Left kidney (tissue), 8 donors: ENCODE measurements at places on chromosomes 6 and 20. TPM values are rescaled to one million over a fixed set of nuclear protein-coding genes. Genes with fewer than 3 reads are reported as not detected.
A peak's percentile ranks its signal among the peaks of the same experiment; 100 is the strongest.

DNA sequence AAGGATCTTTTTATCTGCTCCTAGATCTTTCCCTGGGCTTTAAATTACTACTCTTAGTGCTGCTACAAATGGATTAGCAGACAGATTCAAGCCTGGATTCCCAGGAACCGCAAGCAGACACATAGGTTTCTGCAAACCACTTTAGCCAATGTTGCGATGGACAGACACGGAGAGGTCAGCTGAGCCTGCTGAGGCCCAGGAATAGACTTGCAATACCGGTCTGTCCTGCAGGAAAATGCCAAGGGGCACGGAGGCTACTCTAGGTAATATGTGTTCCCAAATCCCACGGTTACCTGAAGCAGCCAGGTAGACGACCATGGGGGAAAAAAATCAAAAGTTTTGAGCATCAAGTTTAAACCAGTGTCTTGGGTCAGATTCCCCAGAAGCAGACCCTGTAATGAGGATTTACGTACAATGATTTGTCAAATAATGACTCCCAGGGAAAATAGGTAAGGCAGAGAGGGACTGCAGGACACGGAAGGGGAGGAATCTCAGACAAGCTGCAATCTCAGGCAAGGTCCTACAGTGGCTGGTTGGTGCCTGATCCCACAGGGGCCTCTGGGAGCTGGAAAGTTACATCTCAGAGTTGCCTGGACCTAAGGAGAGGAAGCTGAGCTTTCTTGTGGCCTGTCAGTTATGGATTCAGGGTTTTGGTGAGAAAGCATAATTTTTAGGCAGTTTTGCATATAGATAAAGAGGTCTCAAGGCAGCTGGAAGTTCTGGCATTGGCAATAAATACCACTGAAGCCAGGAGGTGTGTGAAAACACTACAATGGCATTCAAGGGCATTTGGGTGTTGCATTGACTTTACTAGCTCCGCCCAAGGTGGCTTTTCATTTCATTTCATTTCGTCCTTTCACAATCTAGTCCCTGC lies 12.5 kb downstream of the OTOR start:
- no peak for DNase-seq

GRCh38 chr6:3937438-3937837 lies 88.3 kb downstream of the FAM50B start:
- no peak for DNase-seq

SIM1 gene
- 29.8 TPM for polyA plus RNA-seq

DNA sequence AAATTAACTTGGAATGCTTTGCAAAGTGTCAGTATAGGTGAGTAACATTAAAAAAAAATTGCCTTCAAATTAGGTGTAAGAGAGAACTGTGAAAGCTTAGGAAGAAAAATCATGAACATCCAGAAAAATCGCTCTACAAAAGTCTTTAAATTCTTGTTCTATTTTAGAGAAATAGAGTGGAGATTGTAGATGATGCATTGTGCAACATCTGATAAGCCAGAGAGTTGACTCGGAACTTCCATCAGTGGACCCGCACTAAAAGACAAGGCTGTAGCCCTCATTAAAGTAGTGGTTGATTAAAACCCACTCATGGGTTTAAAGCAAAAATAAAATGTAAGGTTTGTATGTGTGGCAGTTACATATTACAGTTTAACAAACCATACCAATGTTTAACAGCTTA lies 35.8 kb downstream of the MAP3K4 start:
- DNase-seq = no peak

- DNase-seq = peak; percentile 87
Observed at GRCh38 chr6:43075670-43076463, at the start of gene PTK7. PTK7 (plus strand) TSS chr6:43076314; CDS start chr6:43076489, 175 bp downstream.

DNA sequence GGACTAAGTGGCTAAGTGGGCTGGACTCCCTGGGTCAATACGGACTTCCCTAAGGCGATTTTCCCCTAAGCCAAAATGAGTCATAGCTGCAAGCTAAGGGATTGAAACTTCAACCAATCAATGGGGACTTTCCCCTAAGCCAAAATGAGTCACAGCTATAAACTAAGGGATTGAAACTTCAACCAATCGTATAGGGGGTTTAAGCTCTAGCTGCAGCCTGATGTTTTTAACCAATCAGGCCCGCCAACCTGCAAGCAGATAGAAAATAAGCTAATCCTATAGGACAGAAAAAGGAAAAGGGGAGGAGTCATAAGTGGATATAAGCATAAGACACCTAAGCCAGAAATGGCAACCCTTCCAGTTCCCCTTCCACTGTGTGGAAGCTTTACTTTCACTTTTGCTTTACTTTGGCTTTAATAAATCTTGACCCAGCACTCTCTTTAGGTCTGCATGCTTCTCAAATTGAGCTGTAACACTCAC lies 655.0 kb upstream of the HS3ST5 start:
- no peak for DNase-seq

- DNase-seq = no peak
Observed at GRCh38 chr20:3970016-3970415, 45.3 kb downstream of the RNF24 start.

DNA sequence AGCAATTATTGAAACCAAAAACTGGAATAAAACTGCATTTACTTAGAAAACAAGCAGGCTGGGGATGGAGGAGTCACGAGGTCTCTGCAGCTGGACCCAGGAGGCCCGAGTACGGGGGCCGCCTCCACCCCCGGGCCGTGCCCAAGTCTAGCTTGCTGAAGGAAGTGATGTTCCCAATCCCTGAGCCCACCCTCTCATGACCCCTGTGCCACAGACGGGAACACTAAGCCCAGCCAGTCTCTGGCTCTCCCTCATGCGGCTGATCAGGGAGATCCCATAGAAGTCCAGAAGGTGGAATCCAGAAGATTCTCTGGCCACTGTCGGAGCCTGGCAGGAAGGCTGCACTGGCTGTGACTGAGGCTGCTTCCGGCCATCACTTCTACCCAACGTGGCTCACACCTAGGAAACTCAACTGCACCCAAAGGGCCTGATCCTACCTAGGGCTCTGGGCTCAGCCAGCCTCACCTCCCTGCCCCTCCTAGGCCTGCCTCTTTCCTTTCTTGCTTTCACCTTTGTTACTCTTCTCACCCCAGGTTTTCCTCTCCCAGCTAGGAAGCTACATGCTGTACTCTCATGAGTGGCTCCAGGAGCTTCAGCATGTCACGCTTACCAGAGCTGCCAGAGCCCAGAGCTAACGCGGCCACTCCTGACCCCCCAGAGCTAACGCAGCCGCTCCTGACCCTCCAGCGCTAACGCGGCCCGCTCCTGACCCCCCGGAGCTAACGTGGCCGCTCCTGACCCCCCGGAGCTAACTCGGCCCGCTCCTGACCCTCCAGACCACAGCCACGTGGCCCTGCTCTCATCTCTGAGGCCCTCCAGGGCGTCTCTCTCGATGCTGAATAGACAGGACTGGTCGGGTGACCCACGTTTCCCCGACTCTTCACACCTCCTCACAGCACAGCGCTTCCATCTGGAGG lies 24.7 kb upstream of the HELZ2 start:
- DNase-seq = no peak
